ENCODE measurements at places on chromosomes 12 and 14.

GRCh38 chr12:120470150-120470784, 719 bp upstream of the SRSF9 start:
- DNase-seq: no peak

DNA sequence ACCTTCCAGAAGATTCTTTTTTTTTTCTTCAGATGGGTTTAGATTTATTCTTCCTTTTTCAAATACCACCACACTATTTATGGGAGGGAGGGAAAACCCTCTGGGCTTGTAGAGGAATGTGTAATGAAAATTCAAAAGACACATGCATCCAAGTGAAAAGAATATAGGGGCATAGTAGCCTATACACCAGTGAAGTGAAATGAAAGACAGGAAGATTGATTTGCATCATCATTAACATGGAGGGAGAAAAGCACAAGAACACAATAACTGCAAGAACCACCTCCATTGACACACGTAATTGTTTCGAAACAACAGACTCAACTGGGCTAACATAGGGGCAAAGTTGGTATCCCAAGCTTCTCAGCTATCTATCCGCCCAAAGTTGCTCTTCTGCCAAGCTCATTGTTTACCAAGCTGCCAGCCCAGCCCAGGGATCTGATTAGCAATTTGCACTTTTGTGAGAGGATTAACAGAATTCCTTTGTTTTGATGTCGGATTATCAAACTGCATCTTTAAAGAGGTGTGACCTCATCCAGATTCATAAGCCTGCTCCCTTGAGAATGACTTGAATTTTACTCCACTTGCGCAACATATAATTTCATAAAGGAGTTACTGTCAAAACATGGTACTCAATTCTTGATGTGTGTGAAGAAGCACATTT, 430.5 kb upstream of the SOX5 start:
- DNase-seq: no peak

DNA sequence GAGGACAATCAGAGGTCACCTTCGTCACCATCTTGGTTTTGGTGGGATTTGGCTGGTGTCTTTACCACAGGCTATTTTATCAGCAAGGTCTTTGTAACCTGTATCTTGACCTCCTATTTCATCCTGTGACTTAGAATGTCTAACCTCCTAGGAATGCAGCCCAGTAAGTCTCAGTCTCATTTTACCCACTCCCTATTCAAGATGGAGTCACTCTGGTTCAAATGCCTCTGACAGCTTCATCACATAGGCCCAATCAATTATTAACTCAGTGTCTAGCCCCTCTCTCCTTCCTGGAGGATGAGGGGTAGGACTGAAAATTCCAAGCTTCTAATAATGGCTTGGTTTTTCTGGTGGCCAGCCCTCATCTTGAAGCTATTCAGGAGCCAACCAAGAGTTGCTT, 111.4 kb upstream of the NAP1L1 start:
- DNase-seq: no peak

- DNase-seq: no peak
These were observed 67.0 kb upstream of the MAX start for GRCh38 chr14:65169351-65169750.

DNA sequence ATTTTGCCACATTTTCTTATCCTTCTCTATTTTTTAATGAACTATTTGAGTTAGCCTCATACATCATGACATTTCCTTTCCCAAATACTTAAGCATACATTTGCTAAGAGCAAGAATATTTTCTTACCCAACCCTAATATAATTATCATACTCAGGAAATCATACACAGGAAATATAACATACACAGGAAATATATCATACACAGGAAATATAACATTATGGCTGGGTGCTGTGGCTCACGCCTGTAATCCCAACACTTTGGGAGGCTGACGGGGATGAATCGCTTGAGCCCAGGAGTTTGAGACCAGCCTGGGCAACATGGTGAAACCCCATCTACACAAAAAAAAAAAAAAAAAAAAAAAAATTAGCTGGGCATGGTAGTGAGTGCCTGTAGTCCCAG, 4.9 kb downstream of the NCKAP1L start:
- no peak for DNase-seq

DNA sequence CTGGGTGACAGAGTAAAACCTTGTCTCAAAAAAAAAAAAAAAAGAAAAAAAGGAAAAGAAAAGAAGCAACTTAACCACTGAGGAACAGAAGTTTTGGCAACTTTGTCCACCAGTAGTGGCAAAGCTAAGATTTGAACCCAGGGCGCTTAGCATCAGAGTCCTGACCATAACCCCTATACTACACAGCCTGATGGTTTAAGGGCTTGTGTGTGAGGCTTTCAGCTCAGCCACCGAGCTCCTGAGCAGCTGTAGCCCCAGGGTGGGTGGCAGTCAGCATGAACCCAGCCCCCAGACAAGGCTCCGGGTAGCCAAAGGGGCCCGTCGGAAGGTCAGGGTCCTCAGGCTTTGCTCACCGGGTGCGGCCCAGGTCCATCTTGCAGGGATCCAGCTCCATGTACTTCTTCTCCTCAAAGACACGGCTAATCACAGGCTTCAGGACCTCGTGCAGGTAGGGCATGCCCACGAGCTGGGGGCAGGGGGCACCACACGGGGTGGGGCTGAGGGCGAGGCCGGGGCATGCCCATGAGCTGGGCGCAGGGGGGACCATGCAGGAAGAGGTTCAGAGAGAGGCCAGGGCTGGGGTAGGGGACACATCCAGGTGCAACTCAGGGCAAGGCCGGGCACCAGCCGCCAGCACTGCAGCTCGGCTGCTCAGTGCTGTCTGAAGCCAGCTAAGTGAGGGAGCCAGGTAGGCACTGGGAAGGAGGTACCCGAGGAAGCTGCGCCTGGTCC, 20.9 kb downstream of the RASAL1 start:
- DNase-seq: no peak

DNA sequence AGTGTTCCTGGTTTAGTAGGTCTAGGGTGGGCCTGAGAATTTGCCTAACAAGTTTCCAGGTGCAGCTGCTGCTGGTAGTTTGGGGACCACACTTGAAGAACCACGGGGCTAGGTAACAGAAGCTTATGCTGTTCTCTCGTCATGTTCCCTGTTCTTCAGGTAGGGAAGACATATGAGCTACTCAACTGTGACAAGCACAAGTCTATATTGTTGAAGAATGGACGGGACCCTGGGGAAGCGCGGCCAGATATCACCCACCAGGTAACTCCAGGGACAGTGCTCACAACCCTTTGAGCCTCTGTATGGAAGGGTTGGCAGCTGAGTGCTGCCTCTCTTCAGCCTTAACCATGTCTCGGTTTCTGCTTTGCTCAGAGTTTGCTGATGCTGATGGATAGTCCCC, 3.5 kb downstream of the EMG1 start:
- DNase-seq: no peak

Measured in activated T-helper 1 cell treated with anti-CD3 and anti-CD28 coated beads, Interleukin-2, amount 50 U/mL, for 16 hours (primary cell).